ENCODE measurements at places on chromosomes 2 and 18. TPM values are rescaled to one million over a fixed set of nuclear protein-coding genes. Genes with fewer than 3 reads are reported as not detected.
A peak's percentile ranks its signal among the peaks of the same experiment; 100 is the strongest.

DNA sequence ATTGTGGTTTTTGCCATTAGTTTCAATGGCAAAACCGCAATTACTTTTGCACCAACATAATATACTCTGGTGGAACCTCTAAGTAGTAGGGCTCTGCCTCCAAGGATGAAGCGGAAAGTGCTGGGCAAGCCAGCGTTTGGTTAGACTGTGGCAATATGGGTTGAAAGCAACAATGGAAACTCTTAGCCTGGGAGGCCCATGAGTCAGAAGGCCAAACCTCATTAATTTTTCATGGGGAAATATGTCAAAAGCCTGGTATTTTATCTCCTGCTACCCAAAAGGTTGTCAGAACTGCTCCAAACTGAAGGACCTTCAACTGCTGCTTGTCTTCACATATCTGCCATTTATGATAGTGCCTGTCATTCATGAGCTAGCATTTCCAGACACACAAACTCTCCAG is 179.1 kb upstream of the CYP26B1 start:
- no peaks in the 10 kb centered on the region for H3K36me3 ChIP-seq
- peak; percentile 20 for DNase-seq
- no peaks in the 10 kb centered on the region for H3K4me1 ChIP-seq
- H3K27ac ChIP-seq, result no peak overlapping the region
- H3K4me3 ChIP-seq, result no peak overlapping the region

GRCh38 chr2:234991793-234992192 is 40.0 kb downstream of the SH3BP4 start:
- no peak overlapping the region for H3K27ac ChIP-seq
- H3K4me3 ChIP-seq, result no peak overlapping the region
- H3K27me3 ChIP-seq, result no peaks in the 10 kb centered on the region
- H3K4me1 ChIP-seq, result peaks cover 21% of the 10 kb centered on the region

GRCh38 chr18:78618726-78619125 is 360.9 kb upstream of the SALL3 start:
- H3K36me3 ChIP-seq, result no peaks in the 10 kb centered on the region
- no peak for DNase-seq
- no peaks in the 10 kb centered on the region for H3K4me1 ChIP-seq
- H3K27ac ChIP-seq, result no peak overlapping the region
- H3K27me3 ChIP-seq, result no peaks in the 10 kb centered on the region
- H3K4me3 ChIP-seq, result no peak overlapping the region

GRCh38 chr2:54859416-54859815 is 136.0 kb downstream of the EML6 start:
- no peaks in the 10 kb centered on the region for H3K36me3 ChIP-seq
- H3K27ac ChIP-seq, result no peak overlapping the region
- H3K4me1 ChIP-seq, result peaks cover 10% of the 10 kb centered on the region
- H3K4me3 ChIP-seq, result no peak overlapping the region
- H3K27me3 ChIP-seq, result no peaks in the 10 kb centered on the region
- DNase-seq, result no peak

DNA sequence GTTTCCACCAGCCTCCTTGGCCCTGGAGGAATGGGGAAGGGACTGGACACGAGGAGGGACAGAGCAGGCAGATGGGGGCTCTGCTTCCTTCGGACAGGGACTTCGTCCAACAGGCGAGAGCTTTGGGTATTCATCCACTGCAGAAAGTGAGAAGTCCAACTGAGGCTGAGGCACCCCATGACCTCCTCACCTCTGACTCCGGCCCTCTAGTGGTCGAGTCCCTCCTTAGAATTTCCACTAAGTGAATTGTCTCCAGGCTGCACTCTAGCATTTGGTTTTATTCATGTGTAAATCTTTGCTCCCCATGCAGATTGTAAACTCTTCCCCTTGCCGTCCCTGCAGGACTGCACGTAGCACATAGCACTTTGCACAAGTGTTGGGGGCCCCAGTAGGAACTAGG is 75.6 kb downstream of the TMEM247 start:
- no peaks in the 10 kb centered on the region for H3K27me3 ChIP-seq
- H3K4me3 ChIP-seq, result no peak overlapping the region
- no peak overlapping the region for H3K27ac ChIP-seq
- no peaks in the 10 kb centered on the region for H3K36me3 ChIP-seq

GRCh38 chr2:190791347-190791975 is 89.2 kb upstream of the GLS start:
- H3K4me3 ChIP-seq, result peak overlapping the region; percentile 53
- H3K27ac ChIP-seq, result peak overlapping the region; percentile 65
- DNase-seq, result peak; percentile 63
- no peaks in the 10 kb centered on the region for H3K27me3 ChIP-seq

GRCh38 chr2:169782513-169782912 is 16.2 kb upstream of the SSB start:
- H3K4me1 ChIP-seq, result no peaks in the 10 kb centered on the region
- H3K36me3 ChIP-seq, result no peaks in the 10 kb centered on the region
- DNase-seq, result no peak
- H3K27ac ChIP-seq, result no peak overlapping the region

DNA sequence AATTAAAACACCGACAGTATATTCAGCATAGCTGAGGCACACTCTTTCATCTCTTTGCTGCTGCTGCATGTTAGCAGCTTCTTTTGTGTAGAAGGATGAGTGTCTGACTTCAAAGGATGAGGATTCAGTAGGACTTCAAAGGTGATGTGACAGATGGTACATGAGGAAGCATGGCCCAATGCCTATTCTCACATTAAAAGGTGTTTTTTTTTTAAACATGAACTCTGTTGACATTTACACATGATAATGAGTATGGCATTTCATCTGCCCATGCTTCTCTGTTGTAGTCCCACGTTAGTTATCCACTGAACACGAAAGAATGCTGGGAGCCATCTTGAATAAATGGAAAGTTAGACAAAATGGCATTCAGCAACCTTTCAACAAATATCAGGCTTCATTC is 1950.8 kb upstream of the PIK3C3 start:
- no peak overlapping the region for H3K4me3 ChIP-seq
- no peak overlapping the region for H3K27ac ChIP-seq
- H3K4me1 ChIP-seq, result no peaks in the 10 kb centered on the region
- no peaks in the 10 kb centered on the region for H3K36me3 ChIP-seq
- H3K27me3 ChIP-seq, result no peaks in the 10 kb centered on the region

DNA sequence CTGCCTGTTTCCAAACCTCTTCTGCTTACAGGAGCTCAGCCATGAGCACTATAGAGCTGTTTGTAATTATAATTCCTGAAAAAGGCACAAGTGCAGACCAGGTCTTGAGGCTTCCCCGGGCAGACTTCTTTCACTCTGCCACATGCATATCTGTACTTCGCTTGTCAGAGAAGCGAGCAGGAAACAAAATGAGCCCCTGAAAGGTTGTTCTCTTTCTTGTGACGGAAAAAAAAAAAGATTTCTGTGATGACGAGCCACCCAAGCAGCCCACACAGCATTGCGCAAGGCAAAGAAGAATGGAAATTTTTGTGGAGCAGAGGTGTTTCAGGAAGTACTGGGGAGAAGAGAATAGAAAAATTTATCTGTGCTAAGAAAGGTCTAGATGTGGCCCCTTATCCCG is 54.0 kb upstream of the LINC00305 start:
- DNase-seq, result no peak
- no peaks in the 10 kb centered on the region for H3K36me3 ChIP-seq
- no peaks in the 10 kb centered on the region for H3K4me1 ChIP-seq
- peaks cover 33% of the 10 kb centered on the region for H3K27me3 ChIP-seq

- H3K4me3 ChIP-seq, result no peak overlapping the region
- DNase-seq, result peak; percentile 35
- H3K36me3 ChIP-seq, result no peaks in the 10 kb centered on the region
- H3K4me1 ChIP-seq, result no peaks in the 10 kb centered on the region
- H3K27ac ChIP-seq, result no peak overlapping the region
Observed at GRCh38 chr2:176830362-176830761, 382.2 kb upstream of the HNRNPA3 start.

Gene LINC00305
- total RNA-seq, result not detected

GRCh38 chr18:33135951-33136660 is 304.4 kb downstream of the CCDC178 start:
- H3K27ac ChIP-seq, result no peak overlapping the region
- no peaks in the 10 kb centered on the region for H3K4me1 ChIP-seq
- no peaks in the 10 kb centered on the region for H3K36me3 ChIP-seq
- H3K27me3 ChIP-seq, result no peaks in the 10 kb centered on the region
- H3K4me3 ChIP-seq, result no peak overlapping the region

DNA sequence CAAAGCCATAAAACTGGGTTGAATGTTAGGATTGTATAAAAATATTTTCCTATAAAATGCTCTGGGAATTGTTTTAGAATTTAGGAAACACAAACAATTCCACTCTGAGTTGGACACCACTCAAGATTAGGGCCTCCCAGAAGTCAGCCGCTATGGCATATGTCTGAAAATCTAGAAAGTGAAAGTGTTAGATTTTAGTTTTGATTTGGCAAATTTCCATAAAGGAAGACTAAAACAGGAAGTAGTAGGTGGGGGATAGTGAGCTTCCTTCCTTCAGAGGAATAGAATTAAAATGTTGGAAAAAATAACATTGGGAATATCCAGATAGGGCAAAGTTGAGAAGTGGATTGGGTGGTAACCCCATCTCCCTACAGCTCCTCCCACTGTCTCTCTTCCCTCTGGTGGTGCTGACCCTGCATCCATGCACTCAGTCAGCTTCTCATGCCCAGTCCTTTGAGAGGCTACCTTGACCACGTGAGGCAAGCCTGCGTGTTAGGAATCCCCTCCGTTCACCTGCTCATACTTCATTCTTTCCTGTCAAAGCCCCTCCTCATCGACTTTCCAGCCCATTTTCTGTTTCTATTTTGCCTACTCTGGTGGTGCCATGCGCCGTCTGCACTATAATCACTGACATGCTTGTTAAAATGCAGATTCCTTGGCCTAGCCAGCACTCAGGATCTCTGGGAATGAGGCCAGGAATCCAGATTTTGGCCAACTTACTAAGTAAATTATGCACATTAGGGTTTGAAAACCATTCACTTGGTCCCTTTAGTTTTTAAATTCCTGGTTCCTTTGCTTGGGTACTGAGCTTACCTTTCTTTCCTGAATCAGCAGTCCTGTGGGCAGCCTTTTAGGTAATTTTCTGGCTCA is 83.5 kb downstream of the POLE4 start:
- no peak overlapping the region for H3K27ac ChIP-seq
- H3K27me3 ChIP-seq, result no peaks in the 10 kb centered on the region
- H3K4me1 ChIP-seq, result peaks cover 6% of the 10 kb centered on the region
- no peak overlapping the region for H3K4me3 ChIP-seq

DNA sequence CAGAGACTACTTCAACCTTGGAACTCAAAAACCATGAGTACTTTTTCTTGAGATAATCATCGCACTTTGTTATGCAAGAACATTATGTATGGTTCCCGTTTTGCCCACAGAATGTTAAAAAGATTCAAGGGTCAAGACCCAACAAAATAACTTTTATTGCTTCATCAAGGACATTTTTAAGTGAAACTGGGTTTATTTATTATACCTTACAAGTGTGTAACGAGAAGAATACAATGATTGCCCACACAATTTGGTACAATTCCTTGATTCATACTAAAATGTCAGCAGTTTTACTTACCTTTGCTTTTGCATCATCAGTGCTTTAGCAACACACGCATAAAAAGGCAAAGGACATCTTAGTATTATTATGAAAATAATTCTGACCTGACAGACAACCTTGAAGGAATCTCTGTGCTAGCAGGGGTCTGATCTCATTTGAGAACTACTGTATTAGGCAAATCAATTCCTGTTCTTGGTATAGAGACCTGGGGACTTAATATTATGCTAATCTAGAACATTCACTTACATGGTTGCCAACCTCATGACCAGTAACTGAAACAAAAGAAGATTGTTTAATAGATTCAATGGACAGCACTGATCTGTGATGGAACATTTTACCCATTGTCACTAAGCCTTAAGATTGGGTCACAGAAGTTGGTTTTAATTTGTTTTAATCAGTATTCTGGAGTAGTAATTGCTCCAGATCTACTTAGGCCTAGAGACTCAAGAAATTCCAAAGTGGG is 16.2 kb downstream of the CCDC88A start:
- no peak for DNase-seq
- H3K4me1 ChIP-seq, result peaks cover 5% of the 10 kb centered on the region
- H3K27me3 ChIP-seq, result no peaks in the 10 kb centered on the region
- H3K4me3 ChIP-seq, result no peak overlapping the region
- no peaks in the 10 kb centered on the region for H3K36me3 ChIP-seq
